ENCODE measurements at places on chromosomes 4 and X.

- DNase-seq = no peak
Measured at GRCh38 chrX:100615005-100615404, 21.6 kb downstream of the TSPAN6 start.

- DNase-seq = no peak
Measured at GRCh38 chrX:64398088-64398487, 2.8 kb upstream of the MTMR8 start.

GRCh38 chr4:112075129-112075753 lies 70.0 kb upstream of the FAM241A start:
- DNase-seq = no peak

DNA sequence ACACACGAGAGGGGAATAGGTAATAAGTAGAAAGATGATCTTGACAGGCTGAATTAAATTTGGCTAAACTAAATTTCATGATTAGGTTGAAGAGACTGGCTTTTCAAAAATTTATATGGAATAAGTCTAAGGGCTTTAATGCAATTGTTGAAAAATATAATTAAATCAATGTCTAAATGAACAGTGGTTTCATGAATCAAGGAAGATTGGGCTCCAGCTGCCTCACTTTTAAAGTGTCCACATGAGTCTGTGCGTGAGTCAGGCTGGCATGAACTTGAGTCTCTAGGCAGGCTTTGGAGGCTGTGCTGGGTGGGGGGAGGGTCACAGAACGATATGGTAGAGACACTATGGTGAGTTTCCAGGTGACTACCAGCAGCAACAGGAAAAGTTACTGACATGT lies 111.9 kb downstream of the SORBS2 start:
- no peak for DNase-seq

DNA sequence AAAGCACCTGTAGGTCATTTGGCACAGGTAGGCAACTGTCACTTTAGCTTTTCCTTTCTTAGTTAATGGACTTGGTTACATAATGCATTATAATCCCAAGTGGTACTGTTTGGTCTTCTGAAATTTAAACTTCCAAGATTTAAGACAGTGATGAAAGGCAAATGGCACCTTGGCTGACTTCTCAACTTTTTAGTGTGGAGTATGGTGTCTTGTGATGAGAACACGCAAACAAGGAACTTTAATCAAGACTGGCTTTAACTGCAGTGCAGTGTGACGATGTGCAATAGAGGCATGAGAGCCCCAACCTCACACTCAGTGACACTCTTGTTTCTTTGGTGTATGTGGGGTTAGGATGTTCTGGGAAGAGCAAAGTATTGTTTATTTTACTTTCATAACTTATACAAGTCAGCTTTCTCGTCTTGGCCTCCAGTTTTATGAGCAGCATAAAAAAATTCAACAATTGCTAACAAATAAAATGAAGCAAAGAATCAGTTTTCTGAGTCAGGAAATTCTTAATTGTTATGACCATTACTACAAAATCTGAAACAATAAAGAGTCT lies 171.9 kb downstream of the MAD2L1 start:
- no peak for DNase-seq

DNA sequence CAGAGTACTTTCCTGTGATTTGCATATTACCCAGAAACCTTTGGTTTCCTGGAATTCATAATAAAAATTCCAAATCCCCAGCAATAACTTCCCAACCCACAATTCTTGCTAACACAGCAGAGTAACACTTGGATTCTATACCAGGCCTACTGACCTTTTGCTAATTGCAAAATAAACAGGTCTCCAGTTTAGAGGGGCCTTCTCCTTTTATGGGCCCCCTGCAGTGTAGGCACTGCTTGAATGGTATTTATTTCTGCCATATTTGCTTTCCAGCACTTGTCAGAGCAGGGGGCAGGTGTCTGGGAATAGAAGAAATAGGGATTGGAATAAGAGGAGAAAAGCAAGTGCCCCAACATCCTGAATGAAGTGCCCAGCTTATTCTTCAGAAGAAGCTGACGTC lies 25.3 kb upstream of the GPC3 start:
- DNase-seq = no peak

GRCh38 chrX:108415146-108415545 lies 23.1 kb downstream of the COL4A6 start:
- DNase-seq = no peak

- DNase-seq = no peak
Measured at GRCh38 chr4:102764901-102765300, 4.1 kb upstream of the MANBA start.

DNA sequence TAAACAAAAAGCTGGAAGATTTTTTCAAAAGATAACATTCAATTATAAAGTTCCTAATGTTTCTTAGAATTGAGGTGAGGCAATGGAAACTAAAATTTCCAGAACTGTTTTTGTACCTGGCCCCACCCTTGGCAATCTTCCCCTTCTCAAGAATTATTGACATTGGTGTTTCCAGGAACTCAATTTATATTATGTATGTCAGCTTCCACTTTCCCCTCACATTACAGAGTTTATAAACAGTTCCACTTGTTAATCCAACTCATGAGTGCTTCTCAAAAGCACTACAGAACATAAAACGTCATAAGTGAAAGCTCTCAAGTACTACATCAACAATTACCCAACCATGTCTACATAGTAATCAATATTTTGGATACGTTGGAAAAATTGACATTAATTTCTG lies 107.4 kb downstream of the FAM13A start:
- DNase-seq = no peak

DNA sequence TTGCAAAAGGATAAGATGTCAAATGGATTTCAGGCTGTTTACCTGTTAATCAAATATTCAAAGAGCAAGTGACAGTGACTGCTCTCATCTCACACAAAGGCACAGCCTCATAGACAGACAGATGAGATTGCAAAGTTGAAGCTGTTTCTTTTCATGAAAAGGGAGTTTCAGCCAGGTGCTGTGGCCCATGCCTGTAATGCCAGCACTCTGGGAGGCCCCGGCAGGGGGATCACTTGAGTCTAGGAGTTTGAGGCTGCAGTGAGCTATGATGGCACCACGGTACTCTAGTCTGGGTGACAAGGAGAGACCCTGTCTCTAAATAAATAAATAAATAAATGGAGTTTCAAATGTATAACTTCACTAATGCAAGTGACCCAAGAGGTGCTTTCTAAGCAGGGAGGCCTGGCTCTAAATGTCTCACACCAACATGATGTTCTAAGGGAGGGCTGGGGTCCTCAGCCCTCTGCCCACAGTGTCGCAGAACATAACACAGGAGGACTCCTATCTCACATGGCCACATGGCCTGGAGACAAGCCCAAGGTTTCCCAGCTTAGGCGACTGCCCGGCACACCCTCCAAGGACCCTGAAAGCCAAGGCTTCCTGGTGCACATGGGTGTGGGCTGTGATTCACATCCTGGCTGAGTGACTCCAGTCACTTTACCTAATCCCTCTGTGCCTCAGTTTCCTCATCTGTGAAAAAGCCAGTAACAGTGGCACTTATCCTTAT lies 26.8 kb downstream of the PPP2R2C start:
- no peak for DNase-seq

GRCh38 chr4:17512973-17513665 lies 1.2 kb upstream of the QDPR start:
- no peak for DNase-seq

- DNase-seq = no peak
Measured at GRCh38 chr4:140188975-140189374, 35.0 kb upstream of the MAML3 start.

- DNase-seq = no peak
Measured at GRCh38 chrX:18890724-18891547, 93.0 kb downstream of the PHKA2 start.

- DNase-seq = no peak
Measured at GRCh38 chrX:124028182-124028581, 66.7 kb downstream of the STAG2 start.

DNA sequence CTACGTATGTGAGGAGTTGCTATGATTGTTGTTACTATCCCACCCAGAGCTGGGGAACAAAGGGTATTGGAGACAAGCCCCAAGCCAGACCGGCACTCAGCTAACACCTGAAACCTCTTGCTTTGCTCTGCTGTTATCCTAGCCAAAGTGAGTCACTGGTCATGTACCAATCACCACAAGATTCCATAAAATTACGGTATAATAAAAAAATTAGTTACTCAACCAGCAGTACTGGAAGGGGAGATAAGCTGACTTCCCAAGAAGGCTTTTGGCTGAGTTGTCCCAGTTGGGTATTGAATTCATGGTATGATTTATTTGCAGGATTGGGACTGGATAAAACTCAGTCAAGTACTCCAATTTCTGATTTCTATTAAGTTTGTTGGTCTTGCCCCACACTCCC lies 5.3 kb downstream of the EDA2R start:
- DNase-seq = no peak

GRCh38 chr4:55757356-55757952 lies 62.1 kb upstream of the EXOC1L start:
- no peak for DNase-seq

GRCh38 chrX:44843318-44843702 lies 511 bp upstream of the DUSP21 start:
- DNase-seq = no peak

GRCh38 chrX:12892716-12893115 lies 13.7 kb upstream of the TLR8 start:
- DNase-seq = no peak

DNA sequence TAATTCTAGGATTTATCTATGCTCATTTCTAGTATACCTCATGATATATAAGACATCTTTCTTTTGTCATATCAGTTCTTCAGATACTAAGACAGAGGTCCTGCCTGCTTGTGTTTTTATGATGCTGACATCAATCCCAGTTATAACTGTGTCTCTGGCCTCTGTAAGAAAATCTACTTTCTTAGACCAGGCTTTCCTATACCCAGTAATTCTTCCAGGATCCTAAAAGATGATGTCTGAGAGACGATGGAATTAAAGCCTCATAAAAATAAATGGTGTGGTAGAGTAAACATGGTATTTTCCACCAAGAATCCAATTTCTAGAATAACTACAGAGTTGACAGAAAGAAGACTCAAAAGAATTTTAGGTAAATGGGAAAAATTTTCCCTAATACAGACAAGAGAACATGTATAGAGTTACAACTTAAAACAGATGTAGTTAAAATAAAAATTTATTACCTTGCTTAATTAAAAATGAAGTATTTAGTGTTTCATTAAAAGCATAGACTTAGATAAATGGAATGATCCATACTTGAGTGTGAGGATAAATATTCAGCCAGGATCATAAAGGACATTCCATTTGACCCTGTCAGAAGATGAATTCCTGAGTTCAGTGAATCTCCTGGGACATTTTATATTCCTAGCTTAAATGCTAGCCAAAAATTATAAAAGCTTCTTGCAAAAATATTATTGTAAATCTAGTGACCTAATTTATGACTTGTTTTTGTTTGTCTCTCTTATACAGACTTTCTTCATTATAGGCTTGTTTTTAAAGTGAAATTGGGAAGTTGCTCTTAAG lies 137.4 kb downstream of the PDLIM5 start:
- DNase-seq = no peak

- DNase-seq = no peak
Measured at GRCh38 chrX:97867266-97867665, 983.6 kb downstream of the RPA4 start.

- no peak for DNase-seq
Measured at GRCh38 chrX:17072301-17072700, 125.8 kb downstream of the REPS2 start.

DNA sequence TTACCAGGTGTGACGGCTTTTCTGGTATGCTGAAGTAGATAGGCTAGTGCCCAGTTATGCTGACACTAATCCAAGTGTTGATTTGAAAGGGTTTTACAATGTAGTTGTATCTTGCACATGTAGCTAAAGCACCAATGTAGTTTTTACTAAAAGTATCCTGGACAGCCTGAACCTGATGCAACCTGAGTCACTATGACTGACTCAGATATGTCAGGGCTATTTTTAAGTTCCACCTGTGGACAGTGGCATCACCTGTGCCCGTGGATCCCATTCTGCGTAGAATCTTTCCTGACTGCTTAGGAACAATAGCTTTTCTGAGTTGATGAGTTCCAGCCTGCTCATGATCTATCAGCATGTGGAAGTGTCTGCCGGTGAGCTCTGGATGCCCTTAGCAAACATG lies 58.1 kb downstream of the CCNG2 start:
- no peak for DNase-seq

DNA sequence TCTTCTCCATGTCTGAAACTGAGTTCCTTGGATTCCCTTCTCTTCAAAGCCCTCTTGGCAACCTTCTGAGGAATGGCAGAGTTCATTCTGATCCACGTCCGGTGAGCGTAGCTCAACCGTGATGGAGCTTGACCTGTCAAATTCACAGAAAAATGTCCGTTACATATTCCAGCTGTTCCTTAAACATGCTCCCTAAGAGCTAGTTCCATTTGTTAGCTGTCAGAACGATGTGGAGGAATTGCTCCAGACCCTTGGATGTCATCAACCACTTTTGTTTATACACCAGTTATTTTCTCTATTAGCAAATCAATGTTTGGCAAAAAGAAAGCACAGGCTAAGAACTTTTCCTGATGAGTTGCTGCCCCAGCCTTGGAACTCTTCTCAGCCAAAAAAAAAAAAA lies 50.1 kb downstream of the NHS start:
- no peak for DNase-seq

DNA sequence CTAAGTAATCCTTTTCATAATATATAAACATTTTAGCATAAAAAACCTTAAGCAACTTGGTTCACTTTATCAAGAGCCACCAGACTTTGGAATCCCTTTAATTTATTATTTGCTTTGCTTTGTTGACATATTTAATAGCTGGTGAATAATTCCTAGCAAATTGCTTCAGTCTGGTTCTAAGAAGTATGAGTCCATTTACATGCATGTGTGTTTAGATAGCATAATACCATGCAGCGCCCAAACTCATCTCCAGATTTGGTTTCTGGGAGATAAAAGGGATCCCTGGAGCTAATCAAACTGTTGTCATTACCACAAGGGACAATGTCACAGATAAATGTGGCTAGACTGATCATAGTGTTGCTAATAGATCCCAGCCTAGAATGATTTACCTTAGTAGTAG lies 111.8 kb downstream of the TMEM144 start:
- DNase-seq = no peak

GRCh38 chr4:184590196-184590595 lies 59.1 kb downstream of the CASP3 start:
- DNase-seq = no peak

DNA sequence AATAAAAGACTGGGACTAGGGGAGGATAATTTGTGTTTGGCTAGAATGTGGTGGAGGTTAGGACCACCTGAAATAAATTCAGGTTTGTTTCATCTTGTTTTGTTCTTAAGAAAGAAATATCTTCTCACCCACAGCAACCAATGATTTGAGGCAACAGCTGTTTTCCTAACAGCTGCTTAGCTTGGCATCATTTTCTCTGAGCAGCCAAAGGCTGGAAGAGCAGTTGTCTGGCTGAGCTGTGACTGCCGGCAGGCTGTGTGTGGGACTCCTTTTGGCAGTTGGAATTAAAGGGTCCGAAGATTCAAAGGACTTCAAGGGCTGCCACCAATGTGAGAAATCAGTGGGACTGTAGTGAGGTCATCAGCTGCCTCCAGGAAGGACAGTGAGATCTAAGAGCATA lies 5.0 kb downstream of the TRIM75 start:
- no peak for DNase-seq

DNA sequence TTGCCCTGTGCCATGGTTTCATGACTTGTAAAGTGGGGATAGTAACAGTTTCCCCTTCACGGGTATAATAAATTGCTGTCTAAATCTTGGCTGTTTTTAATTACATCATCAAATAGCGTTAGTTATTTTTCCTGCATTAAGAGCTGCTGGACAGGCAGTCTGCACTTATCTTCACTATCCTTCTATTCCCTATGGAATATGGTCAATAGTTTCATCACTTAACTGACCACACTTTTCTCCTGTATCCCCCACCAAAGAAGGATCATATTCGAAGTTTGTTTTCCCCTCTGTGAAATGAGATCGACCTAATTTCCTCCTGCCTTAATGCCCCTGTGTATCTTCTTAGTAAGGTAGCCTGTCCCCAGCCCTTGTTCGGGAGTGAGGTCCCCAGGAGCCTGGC lies 133.2 kb downstream of the SHROOM3 start:
- no peak for DNase-seq

All from stimulated activated naive CD4-positive, alpha-beta T cell (primary cell).